Dorsolateral prefrontal cortex (tissue), 122 donors: ENCODE measurements at places on chromosomes 5 and 9.

DNA sequence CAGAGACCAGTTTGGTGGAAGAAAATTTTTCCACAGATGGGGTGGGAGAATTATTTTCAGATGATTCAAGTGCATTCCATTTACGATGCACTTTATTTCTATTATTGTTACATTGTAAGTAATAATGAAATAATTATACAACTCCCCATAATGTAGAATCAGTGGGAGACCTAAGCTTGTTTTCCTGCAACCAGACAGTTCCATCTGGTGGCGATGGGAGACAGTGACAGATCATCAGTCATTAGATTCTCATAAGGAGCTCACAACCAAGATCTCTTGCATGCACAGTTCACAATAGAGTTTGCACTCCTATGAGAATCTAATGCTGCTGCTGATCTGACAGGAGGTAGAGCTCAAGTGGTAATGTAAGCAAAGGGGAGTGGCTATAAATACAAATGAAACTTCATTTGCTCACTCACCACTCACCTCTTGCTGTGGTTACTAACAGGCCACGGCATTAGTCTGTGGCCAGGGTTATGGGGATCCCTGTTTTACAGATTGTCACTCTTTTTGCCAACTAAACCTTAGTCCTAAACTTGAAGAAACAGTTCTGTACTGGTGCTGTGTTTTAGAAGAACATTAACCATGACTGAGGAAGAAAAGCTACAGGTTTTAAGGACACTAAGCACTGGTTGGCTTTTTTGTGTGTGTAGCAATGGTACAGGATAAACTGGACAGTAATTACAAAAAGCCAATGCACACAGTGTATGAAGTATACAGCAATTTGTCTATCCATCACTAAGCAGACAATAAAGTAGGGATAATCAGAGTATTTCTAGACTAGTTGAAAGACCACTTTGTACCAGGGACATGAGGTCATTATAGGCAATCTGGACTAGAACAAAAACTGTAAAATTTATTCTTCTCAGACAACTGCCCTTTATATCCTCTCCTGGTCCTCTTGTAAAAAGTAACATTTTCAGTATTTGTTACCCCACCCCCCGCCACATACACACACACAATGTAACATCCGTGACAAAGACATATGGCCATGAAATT lies 9.9 kb downstream of the TMEM232 start:
- DNase-seq, result no peak

- no peak for DNase-seq
Observed at GRCh38 chr9:101791938-101792337, 53.5 kb upstream of the GRIN3A start.

DNA sequence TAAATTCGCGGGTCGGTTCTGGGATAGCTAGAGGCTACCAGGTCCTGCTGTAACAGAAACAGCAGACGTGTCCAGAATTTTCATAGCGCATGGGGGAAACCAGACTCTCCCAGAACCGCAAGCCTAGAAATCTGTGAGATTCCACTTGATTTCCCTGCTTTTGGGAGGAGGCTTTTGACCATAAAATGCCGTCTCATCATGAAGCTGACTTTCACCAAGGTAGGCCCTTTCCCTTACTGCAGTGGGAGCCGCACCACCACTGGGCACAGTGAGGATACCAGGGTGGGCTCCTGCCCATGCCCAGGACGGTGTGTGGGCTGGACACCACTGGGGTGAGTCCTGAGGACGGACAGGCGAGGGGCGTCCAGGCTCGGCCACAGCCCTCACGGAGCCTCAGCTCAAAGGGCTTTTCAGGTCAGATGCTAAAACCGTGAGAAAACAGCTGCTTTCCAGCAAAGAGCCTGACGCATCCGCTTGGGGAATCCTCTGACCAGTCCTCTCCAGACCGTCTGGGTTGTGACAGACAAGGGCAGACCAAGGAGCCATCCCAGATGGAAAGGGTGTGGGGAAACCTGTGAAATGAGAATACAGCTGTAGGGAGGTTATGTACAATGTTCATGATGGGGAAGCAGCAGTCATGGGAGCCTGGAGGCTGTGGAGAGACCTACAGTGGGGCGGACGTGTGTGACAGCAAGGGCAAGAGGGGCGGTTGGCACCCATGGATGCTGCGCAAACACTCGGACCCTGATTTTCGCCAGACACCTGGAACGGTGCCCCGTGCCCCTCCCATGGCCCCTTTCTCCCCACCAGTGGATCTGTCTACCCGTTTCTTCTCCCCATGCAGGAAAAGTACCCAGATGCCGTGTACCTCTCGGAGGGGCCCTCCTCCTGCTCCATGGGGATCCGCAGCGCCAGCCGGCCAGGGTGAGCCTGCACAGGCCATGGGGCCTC lies 59.2 kb downstream of the IPPK start:
- no peak for DNase-seq

DNA sequence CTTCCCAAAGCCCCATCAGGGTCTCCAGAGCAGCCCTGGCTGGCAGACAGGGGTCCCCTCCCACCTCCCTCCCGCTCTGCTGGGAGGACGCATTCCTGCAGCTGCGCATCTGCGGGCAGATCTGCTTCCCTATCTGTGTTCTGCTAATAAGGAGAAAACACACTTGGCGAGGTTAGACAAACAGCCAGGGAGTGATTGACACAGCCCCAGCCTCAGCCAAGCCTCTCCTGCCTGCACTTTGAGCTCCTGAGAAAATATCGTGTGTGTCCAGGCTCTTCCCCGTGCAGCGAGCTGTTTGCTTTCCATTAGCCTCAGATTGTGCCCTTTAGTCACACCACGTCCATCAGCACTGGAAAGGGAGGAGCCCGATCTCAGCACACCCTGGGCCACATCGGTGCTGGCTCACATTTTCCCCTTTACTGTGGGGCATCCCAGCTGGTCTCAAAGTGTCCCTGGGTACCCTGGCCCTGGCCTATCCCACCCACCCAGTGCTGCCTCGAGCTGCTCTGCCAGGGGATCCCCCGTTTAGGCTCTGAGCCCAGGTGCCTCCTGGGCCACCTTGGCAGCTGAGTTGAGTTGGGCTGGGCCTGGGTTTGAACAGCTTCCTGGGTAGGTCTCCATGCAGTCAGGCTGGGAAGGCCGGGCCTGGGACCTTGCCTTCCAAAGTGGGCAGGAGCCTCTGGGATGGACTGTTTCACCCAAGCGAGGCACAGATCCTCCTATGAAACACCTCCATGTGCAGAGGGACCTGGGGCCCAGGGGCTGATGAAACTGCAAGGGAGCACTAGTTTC lies 61.1 kb downstream of the BARX1 start:
- peak; percentile 8 for DNase-seq

GRCh38 chr5:132388244-132389050 lies 18.9 kb downstream of the SLC22A5 start:
- DNase-seq, result no peak

DNA sequence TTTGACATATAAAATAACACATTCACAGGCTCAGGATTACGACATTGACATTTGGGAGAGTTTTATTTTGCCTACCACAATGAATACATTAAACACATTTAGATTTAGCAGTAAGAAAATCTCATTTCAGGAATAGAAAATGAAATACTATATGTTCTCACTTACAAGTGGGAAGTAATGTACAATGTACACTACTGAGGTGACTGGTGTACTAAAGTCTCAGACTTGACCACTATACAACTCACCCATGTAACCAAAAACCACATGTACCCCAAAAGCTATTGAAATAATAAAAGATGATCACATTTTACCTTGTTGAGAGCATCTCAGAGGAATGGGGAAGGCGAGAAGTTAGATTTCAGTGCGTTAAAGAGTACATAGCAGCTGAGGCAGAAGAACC lies 1202.4 kb upstream of the SEMA6A start:
- no peak for DNase-seq

DNA sequence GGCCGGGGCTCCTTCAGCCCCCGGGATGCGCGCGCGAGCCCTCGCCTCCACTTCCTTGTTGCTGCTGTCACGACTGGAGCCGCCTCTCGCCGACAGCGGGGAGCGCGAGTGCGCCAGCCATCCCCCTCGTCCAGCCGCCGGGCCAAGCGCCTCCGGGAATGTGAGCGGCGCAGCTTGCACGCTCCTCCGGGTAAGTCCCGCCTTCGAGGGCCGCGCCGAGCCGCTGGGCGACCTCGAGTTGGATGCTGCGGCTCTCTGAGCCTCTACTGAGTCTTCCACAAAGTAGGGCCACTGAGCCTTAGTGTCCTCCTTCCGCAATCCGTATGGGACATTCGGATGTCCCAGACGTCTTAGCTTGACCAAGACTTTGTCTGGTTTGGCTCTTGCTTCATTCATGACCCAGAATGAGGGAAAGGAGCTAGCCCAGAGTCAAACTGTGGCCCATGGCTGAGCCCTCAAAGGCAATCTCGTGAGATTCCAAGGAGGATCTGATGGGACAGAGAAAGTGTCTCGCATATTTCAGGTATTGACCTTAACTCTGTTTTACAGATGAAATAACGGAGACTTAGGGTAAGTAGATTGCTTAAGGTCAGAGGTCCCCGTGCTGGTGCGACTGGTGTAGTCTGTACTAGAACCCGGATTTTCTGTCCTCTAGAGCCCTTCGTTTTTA lies 586 bp downstream of the HMGXB3 start:
- no peak for DNase-seq

GRCh38 chr5:159071382-159071781 lies 28.3 kb downstream of the EBF1 start:
- no peak for DNase-seq

GRCh38 chr5:150350524-150351344 lies 6.8 kb upstream of the TCOF1 start:
- peak; percentile 81 for DNase-seq

GRCh38 chr5:157740229-157740610 lies 3.3 kb upstream of the LSM11 start:
- no peak for DNase-seq
